Right ventricle myocardium superior (tissue), 1 donor: ENCODE measurements at places on chromosomes 2 and 18. TPM values are rescaled to one million over a fixed set of nuclear protein-coding genes. Genes with fewer than 3 reads are reported as not detected.

GRCh38 chr2:6854416-6854815 lies 11.3 kb downstream of the CMPK2 start:
- DNase-seq: no peak

GRCh38 chr2:111523009-111523408 lies 361.0 kb downstream of the ANAPC1 start:
- DNase-seq: peak; percentile 57

DNA sequence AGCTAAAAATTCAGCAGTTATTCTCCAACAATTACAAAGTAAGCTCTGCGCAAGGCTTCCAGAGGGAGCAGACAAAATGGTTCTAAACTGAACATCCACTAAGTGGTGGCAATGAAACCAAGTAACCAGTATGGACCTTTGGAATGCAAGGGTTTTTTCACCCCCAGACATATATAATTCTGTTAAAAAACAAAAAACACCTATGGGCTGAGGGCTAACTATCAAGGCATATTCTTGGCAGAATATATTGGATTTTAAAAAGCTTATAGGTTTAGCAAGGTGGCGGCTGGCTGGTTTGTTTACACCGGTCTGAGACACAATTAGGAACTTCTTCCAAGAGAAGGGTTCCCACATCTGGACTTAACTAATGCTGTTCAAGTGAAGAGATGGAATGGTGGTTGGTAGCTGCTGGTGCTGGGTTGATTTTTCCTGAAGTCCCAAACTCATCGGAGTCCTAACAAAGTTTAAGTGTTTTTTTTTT lies 2.8 kb downstream of the ZFP36L2 start:
- DNase-seq: no peak

SIX3 gene
- total RNA-seq: not detected

STARD6 gene
- total RNA-seq: not detected
